Thymus (tissue), 14 donors: ENCODE measurements at places on chromosomes 11 and 22.
A peak's percentile ranks its signal among the peaks of the same experiment; 100 is the strongest.

DNA sequence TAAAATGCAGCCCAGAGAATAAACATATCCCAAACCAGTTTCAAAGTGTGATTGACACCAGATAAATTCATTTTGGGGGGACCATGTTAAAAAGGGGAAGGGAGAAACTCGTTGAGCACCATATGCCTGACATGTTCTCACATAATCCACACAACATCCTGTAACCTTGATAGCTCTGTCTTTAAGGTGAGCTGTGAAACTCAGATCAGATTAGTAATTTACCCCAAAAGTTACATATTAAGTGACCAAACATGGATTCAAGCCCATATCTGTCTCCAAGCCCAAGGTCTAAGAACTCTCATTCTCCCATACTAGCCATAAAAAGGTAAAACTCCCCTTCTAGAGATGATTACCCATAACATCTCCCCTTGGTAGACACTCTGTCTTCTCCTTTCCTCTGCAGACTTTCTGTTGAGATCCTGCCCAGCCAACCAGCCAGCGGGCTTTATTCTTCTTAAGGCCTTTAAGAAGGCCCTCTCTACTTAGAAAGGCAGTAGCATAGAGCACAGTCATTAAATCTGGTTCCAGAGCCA, 150.7 kb downstream of the CCDC34 start:
- no peaks in the 10 kb centered on the region for H3K36me3 ChIP-seq
- H3K4me3 ChIP-seq = no peak overlapping the region
- no peak overlapping the region for H3K27ac ChIP-seq

DNA sequence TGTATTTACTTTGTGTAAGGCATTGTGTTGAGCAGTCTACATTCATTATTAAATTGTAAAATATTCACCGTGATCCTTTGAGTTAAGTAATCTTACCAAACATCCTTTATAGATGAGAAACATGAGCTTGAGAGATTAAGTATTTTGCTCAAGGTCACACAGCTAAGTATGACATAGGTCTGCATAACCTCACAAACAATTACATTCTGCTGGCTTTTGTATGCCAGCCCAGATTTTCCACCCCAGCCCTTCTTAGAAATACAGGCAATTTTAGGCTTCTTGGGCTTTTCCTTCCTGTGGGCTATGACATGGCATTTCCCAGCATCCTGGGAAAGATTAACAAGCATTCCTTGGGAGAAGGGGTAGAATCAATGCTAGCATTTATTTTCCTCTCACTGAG, 357.3 kb downstream of the NELL1 start:
- no peaks in the 10 kb centered on the region for H3K4me1 ChIP-seq
- no peaks in the 10 kb centered on the region for H3K27me3 ChIP-seq
- no peak overlapping the region for H3K4me3 ChIP-seq

DNA sequence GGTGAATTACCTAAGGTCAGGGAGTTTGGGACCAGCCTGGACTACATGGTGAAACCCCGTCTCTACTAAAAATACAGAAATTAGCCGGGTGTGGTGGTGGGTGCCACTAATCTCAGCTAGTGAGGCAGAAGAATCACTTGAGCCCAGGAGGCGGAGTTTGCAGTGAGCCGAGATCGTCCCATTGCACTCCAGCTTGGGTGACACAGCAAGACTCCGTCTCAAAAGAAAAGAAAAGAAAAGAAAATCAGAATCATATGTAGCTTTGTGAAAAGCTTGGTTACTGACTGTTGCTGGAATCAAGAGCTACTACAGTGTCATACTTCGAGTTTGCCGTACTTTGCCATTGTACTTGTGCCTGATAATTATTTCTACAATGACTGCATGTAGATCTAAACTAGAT, 4.2 kb upstream of the TMEM135 start:
- H3K27me3 ChIP-seq = no peaks in the 10 kb centered on the region
- peaks cover 13% of the 10 kb centered on the region for H3K4me1 ChIP-seq

DNA sequence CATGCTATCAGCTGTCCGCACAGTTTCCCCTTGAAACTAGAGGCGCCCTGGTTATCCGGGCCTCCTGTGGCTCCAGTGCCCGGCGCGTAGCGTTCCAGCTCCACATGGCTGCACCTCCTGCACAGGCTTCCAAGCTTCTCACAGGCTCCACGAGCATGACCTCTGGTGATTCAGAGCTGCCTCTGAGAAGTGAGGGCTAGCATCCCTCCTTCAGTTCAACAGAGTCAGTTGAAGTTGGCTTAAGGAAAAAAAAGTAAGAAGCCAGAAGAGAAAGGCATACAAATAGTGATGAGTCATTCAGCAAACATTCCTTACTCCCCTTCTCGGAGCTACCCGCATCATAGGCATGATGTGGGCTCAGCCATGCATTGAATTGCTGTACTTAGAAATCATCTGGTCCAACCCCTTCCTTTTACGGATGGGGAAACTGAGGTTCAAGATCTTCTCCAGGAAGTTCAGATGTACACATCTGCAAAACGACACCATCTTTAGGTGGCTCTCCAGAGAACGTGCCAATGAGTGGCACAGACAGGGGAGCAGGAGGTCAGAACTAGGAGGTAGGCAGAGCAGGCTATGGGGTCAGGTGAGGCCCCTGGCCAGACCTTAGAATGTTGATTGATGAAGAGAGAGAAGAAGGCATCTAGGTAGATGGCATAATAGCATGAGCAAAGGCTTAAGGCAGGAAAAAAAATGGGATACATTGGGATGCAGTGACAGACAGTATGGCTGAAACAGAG, 216.3 kb upstream of the TBCEL start:
- DNase-seq = no peak
- H3K36me3 ChIP-seq = no peaks in the 10 kb centered on the region
- H3K4me3 ChIP-seq = no peak overlapping the region
- no peak overlapping the region for H3K27ac ChIP-seq
- no peaks in the 10 kb centered on the region for H3K27me3 ChIP-seq

DNA sequence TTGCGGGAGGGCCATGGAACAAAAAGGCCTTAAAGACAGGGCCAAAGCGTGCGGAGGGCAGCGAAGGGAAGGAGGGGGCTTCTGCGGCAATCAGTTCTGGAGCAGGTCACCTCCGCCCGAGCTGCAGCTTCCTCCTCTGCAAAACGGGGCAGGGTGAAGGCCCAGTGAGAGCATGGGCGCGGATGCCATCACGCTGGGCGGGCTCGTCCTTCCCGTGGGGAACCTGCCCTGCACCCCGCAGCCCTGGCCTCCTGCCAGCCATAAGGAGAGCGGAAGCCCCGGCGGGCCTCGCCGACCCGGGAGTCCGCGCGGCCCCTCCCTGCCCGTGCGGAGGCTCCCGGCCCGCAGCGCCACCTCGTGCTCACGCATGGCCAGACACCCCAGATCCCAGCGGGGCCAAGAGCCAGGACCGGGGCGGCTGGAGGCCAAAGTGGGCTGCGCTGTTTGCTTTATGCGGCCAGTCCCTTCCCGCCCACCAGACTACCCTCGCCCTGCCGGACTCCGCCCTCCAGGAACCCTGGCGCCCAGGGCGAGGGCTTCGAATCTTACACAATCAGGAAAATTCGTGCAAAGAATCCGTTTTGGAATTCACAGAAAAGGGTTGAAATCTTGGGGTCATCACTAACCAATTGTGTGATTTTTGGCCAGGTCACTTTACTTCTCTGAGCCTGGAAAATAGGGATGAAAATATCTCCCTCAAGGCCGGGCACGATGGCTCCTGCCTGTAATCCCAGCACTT, 16.1 kb downstream of the TSKU start:
- H3K36me3 ChIP-seq = no peaks in the 10 kb centered on the region
- H3K27ac ChIP-seq = no peak overlapping the region
- peaks cover 7% of the 10 kb centered on the region for H3K4me1 ChIP-seq
- peak overlapping the region; percentile 19 for H3K4me3 ChIP-seq
- peak; percentile 43 for DNase-seq

- no peak overlapping the region for H3K4me3 ChIP-seq
- no peaks in the 10 kb centered on the region for H3K36me3 ChIP-seq
- H3K4me1 ChIP-seq = no peaks in the 10 kb centered on the region
- H3K27ac ChIP-seq = no peak overlapping the region
- H3K27me3 ChIP-seq = no peaks in the 10 kb centered on the region
Measured at GRCh38 chr11:20125927-20126326, 34.3 kb downstream of the DBX1 start.

- H3K4me1 ChIP-seq = no peaks in the 10 kb centered on the region
- H3K4me3 ChIP-seq = no peak overlapping the region
- no peak for DNase-seq
- H3K27ac ChIP-seq = no peak overlapping the region
- no peaks in the 10 kb centered on the region for H3K36me3 ChIP-seq
Measured at GRCh38 chr11:86885311-86885710, 69.9 kb downstream of the FZD4 start.

DNA sequence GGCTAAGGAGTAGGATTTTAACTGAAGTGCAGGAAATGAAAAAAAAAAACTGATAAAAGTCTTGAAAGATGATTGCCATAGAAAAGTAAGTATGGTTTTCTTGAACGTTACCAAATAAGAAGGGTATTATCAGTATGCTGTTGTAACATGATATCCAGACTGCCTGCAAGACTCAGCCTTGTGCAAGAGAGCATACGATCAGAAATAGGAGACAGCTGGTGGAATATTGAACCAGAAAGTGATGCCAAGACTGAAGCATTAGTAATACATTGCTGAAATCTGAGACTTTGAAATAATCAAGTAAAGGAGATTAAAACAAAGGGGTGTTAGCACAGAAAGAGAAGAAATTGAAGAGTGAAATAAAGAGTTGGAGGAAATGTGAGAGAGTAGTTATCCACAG, 452.7 kb upstream of the CNTN5 start:
- H3K27ac ChIP-seq = no peak overlapping the region
- no peaks in the 10 kb centered on the region for H3K4me1 ChIP-seq
- no peak for DNase-seq
- no peaks in the 10 kb centered on the region for H3K27me3 ChIP-seq
- H3K4me3 ChIP-seq = no peak overlapping the region
- no peaks in the 10 kb centered on the region for H3K36me3 ChIP-seq

- H3K27ac ChIP-seq = no peak overlapping the region
- H3K4me3 ChIP-seq = no peak overlapping the region
Measured at GRCh38 chr11:10377183-10377582, 72.3 kb downstream of the ADM start.

GRCh38 chr11:93089474-93090102, 108.2 kb downstream of the SLC36A4 start:
- no peak overlapping the region for H3K27ac ChIP-seq
- H3K27me3 ChIP-seq = no peaks in the 10 kb centered on the region
- H3K4me1 ChIP-seq = no peaks in the 10 kb centered on the region
- H3K36me3 ChIP-seq = no peaks in the 10 kb centered on the region
- no peak overlapping the region for H3K4me3 ChIP-seq

DNA sequence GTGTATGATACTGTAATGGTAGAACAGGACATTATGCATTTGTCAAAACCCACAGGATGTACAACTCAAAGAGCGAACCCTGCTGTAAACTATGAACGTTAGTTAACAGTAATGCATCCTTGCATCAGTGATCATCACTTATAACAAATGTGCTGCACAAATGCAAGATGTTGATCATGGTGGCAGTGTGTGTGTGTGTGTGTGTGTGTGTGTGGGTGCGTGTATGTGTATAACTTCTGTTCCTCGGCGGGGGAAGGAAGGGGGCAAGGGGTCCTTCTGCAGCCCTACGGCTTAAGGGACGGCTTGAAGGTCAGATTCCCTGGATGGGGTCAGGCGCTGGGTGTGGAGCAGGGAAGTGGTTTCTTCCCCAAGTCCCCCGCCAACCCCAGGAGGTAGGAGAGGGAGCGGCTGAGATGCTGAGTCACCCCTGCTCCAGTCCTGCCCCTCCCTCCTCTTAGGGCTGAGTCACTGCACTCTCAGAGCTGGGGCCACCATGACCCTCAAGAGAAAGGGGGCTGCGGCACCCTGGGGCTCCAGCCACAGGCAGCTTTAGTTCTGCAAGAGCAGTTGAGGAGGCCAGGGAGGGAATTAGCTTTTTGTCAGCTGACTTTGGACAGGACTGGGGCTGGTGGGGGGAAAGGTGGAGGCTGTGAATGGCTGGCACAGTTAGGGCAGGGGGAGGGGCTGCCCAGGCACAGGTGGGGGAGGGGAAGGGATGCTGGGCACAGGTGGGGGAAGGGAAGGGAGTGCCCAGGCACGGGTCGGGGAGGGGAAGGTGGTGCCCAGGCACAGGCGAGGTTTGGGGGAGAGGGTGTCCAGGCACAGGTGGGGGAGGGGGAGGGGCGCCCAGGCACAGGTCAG, 8.8 kb upstream of the CTSD start:
- H3K4me1 ChIP-seq = peaks cover 4% of the 10 kb centered on the region
- DNase-seq = no peak
- no peak overlapping the region for H3K27ac ChIP-seq
- H3K4me3 ChIP-seq = no peak overlapping the region
- peaks cover 5% of the 10 kb centered on the region for H3K27me3 ChIP-seq
- H3K36me3 ChIP-seq = no peaks in the 10 kb centered on the region

DNA sequence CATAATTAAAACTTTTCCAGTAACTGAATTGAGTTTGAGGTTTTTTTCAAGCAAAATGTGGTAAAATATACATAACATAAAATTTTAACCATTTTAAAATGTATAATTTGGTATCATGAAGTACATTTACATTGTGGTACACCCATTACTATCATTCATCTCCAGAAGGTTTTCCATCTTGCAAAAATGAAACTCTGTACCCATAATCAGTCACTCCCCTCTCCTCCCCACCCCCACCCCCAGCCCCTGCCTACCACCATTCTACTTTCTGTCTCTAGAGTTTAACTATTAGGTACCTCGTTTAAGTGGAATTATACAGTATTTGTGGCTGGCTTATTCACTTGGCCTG, 63.7 kb downstream of the MICAL2 start:
- H3K27ac ChIP-seq = no peak overlapping the region
- H3K4me1 ChIP-seq = peaks cover 18% of the 10 kb centered on the region
- H3K4me3 ChIP-seq = no peak overlapping the region
- H3K27me3 ChIP-seq = no peaks in the 10 kb centered on the region

- H3K4me1 ChIP-seq = peaks cover 4% of the 10 kb centered on the region
- H3K27me3 ChIP-seq = peaks cover 2% of the 10 kb centered on the region
- no peaks in the 10 kb centered on the region for H3K36me3 ChIP-seq
- no peak for DNase-seq
- H3K4me3 ChIP-seq = peak overlapping the region; percentile 80
Measured at GRCh38 chr11:14645015-14645912, 1.7 kb downstream of the PDE3B start.

- peak; percentile 57 for DNase-seq
- H3K27me3 ChIP-seq = peaks cover 6% of the 10 kb centered on the region
- H3K4me1 ChIP-seq = peaks cover 3% of the 10 kb centered on the region
- peaks cover 13% of the 10 kb centered on the region for H3K36me3 ChIP-seq
- H3K4me3 ChIP-seq = peak overlapping the region; percentile 97
- H3K27ac ChIP-seq = no peak overlapping the region
Measured at GRCh38 chr11:67120881-67121710, 2.0 kb downstream of the KDM2A start.

- no peaks in the 10 kb centered on the region for H3K27me3 ChIP-seq
- no peak overlapping the region for H3K4me3 ChIP-seq
- no peaks in the 10 kb centered on the region for H3K36me3 ChIP-seq
- no peaks in the 10 kb centered on the region for H3K4me1 ChIP-seq
- DNase-seq = no peak
- H3K27ac ChIP-seq = no peak overlapping the region
Measured at GRCh38 chr11:134460062-134460561, 48.1 kb upstream of the B3GAT1 start.
